Left ventricle myocardium inferior (tissue), 1 donor: ENCODE measurements at places on chromosomes 6 and 20. TPM values are rescaled to one million over a fixed set of nuclear protein-coding genes. Genes with fewer than 3 reads are reported as not detected.

The SF3B5 gene
- total RNA-seq = 131 TPM

The DUSP15 gene
- 5.1 TPM for total RNA-seq

The SLC17A3 gene
- not detected for total RNA-seq

The PSORS1C1 gene
- total RNA-seq = 4.7 TPM

The SMLR1 gene
- not detected for total RNA-seq

The LTB gene
- 0.25 TPM for total RNA-seq

The BMP6 gene
- total RNA-seq = 5.2 TPM

The JARID2 gene
- total RNA-seq = 6.5 TPM

The POLR3F gene
- 8.4 TPM for total RNA-seq

The SLC17A9 gene
- total RNA-seq = 0.47 TPM

The NHSL1 gene
- total RNA-seq = 44.7 TPM

The SCGN gene
- total RNA-seq = 1.6 TPM

The PLCG1 gene
- 46.1 TPM for total RNA-seq

The CLPSL2 gene
- not detected for total RNA-seq

The ZSCAN23 gene
- total RNA-seq = 1.5 TPM

The PACRG gene
- total RNA-seq = 10.5 TPM
